ENCODE measurements at places on chromosomes 2 and 18. TPM values are rescaled to one million over a fixed set of nuclear protein-coding genes. Genes with fewer than 3 reads are reported as not detected.

DNA sequence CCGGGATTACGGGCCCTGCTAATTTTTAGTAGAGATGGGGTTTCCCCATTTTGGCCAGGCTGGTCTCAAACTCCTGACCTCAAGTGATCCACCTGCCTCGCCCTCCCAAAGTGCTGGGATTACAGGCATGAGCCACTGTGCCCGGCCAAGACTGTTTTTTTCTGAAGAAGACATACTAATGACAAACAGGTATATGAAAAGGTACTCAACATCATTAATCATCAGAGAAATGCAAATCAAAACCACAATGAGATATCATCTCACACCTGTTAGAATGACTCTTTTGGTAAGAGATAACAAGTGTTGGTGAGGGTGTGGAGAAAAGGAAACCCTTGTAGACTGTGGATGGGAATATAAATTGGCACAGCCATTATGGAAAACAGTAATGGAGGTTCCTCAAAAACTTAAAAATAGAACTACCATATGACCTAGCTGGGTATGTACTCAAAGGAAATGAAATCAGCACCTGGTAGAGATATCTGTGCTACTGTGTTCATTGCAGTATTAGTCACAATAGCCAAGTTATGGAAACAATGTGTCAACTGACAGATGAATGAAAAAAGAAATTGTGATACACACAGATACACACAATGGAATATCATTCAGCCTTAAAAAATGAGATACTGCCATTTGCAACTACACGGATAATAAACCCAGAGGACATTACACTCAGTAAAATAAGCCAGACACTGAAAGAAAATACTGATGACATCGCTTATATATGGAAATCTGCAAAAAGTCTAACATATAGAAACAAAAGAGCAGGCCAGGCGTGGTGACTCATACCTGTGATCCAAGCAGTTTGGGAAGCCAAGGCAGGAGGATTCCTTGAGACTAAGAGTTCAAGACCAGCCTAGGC lies 20.8 kb downstream of the SOS1 start:
- no peak overlapping the region for H3K4me3 ChIP-seq
- no peaks in the 10 kb centered on the region for H3K27me3 ChIP-seq
- peaks cover 9% of the 10 kb centered on the region for H3K4me1 ChIP-seq
- peaks cover 5% of the 10 kb centered on the region for H3K36me3 ChIP-seq
- DNase-seq, result no peak
- H3K27ac ChIP-seq, result peak overlapping the region; percentile 49

DNA sequence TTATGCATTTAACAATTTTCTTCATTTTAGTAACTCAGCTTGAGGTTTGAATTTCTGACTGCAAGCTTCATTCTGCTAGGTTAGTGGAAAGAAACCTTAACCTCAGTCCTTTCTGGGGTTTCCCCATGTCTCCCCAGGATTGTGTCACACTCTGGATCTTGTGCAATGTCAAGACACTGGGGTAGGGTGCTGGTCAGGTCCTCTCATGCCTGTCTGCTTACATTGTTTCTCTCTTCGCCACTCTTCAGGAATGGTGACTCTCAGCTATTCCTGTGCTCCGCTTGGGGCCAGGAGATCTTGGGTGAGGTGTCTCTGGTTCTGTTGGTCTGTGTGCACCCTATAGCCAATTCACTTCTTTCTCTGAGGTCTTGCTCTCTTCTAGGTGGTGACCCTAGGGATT lies 23.9 kb downstream of the CTLA4 start:
- H3K4me1 ChIP-seq, result no peaks in the 10 kb centered on the region
- no peak overlapping the region for H3K27ac ChIP-seq
- H3K36me3 ChIP-seq, result no peaks in the 10 kb centered on the region
- H3K27me3 ChIP-seq, result peaks cover 3% of the 10 kb centered on the region
- no peak for DNase-seq

DNA sequence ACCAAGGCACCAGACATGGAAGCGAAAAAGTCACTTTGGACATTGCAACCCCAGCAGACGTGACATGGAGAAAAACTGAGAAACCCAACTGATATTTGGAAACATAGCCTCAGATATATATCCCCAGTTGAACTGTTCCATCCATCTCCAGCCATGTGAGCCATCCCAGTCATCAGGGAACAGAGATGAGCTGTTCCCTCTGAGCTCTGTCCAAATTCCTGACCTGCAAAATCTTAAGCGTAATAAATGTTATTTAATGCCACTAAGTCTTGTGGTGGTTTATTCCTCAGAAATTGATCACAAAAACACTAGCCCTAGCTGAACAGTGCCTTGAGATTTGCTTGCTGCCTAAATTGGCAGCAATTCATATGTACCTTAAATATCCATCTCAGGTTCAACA lies 182.8 kb downstream of the NRP2 start:
- H3K27me3 ChIP-seq, result peaks cover 20% of the 10 kb centered on the region
- no peaks in the 10 kb centered on the region for H3K4me1 ChIP-seq
- no peaks in the 10 kb centered on the region for H3K36me3 ChIP-seq
- DNase-seq, result no peak

Gene KRTCAP3
- 15.4 TPM for total RNA-seq

DNA sequence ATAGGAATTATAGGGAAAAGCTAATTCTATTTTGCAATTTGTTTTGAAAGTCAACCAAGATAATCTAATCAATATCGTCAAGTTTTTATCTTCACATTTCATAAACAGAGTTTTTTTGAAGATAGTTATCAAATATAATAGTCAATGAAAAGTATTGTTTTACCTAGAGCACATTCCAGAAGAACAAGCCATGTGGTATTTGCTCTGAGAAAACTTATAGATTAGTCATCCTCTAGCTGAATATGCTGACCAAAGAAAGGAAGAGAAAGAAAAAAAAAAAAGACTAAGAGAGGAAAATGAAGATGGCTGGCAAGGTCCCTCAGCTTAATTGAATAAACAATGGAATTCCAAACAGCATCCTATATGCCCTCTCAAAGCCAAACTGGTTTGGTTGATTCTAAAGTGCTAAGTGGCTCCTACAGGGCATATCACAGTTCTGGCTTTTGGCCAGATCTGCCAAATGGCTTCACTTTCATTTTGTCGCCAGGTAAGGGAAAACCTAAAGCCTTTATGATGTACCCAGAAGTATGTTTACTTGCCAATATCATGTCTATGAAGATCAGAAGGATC lies 132.6 kb downstream of the VWC2L start:
- no peaks in the 10 kb centered on the region for H3K27me3 ChIP-seq
- H3K4me3 ChIP-seq, result no peak overlapping the region
- peaks cover 1% of the 10 kb centered on the region for H3K4me1 ChIP-seq
- DNase-seq, result no peak

Measured in progenitor cell of endocrine pancreas (in vitro differentiated cells).